ENCODE measurements at places on chromosomes 4 and X. TPM values are rescaled to one million over a fixed set of nuclear protein-coding genes. Genes with fewer than 3 reads are reported as not detected.

The TGIF2LX gene
- polyA plus RNA-seq: not detected

The EGF gene
- polyA plus RNA-seq: not detected

The UGT2B17 gene
- 229 TPM for polyA plus RNA-seq

The CXCL5 gene
- not detected for polyA plus RNA-seq

DNA sequence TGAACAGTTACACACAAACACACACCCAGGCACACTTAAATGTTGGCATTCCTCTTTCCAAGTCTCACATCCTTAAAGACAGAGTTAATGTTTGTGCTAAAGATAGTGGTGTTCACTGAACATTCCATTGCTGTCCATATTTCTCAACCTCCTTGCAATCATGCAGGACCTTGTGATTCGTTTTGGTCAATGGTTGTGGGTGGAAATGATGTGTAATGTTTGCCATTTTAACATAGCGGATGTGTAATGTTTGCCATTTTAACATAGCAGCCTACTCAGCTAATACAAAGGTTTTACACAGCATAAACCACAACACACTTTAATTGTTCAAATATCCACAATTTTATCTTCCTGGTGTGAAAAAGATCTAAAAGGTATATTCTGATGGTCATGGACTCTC, 93.9 kb downstream of the CEP44 start:
- H3K27me3 ChIP-seq: no peaks in the 10 kb centered on the region
- no peak overlapping the region for H3K27ac ChIP-seq
- H3K4me1 ChIP-seq: no peaks in the 10 kb centered on the region
- H3K36me3 ChIP-seq: no peaks in the 10 kb centered on the region

- no peak overlapping the region for H3K27ac ChIP-seq
- peak; percentile 36 for DNase-seq
- H3K4me3 ChIP-seq: no peak overlapping the region
- H3K4me1 ChIP-seq: no peaks in the 10 kb centered on the region
- H3K36me3 ChIP-seq: no peaks in the 10 kb centered on the region
Observed at GRCh38 chrX:48972220-48973164, 848 bp upstream of the KCND1 start.

- no peaks in the 10 kb centered on the region for H3K4me1 ChIP-seq
- no peak for DNase-seq
- no peaks in the 10 kb centered on the region for H3K36me3 ChIP-seq
- no peak overlapping the region for H3K4me3 ChIP-seq
Observed at GRCh38 chr4:126768338-126768737, 864.4 kb upstream of the INTU start.

GRCh38 chrX:37860721-37861120, 13.3 kb upstream of the DYNLT3 start:
- H3K36me3 ChIP-seq: no peaks in the 10 kb centered on the region
- DNase-seq: no peak
- H3K27me3 ChIP-seq: no peaks in the 10 kb centered on the region
- peaks cover 13% of the 10 kb centered on the region for H3K4me1 ChIP-seq
- H3K4me3 ChIP-seq: no peak overlapping the region

DNA sequence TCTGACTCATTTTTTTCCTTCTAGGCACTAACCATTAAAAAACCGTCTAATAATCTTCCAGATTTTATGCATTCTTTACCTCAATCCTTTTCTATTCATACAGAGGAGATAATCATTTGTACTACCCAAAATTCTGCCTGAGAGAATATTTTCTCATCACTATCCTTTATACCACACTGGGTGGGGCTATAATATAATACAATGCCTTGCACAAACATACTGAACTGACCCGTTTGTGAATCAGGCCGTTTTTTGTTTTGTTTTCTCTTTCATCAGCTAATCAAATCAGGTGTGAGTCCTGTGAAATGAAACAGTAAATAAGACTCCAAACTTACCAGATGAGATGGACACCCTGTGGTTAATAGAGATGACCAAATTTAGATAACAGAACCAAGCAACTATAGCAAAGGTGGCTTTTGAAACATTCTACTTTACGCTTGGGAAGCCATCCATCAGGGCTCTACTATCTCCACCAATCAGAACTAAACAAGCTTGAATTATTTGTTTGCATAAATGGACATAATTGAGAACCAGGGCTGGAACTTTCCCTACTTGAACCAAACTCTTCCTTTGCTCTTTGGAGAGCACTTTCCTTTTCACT, 573.0 kb downstream of the GABRG1 start:
- H3K27ac ChIP-seq: no peak overlapping the region
- H3K27me3 ChIP-seq: no peaks in the 10 kb centered on the region
- DNase-seq: no peak
- H3K4me3 ChIP-seq: no peak overlapping the region
- H3K36me3 ChIP-seq: no peaks in the 10 kb centered on the region

GRCh38 chrX:46198858-46199257, 346.4 kb downstream of the ZNF674 start:
- no peak for DNase-seq
- H3K27ac ChIP-seq: no peak overlapping the region
- H3K36me3 ChIP-seq: no peaks in the 10 kb centered on the region

DNA sequence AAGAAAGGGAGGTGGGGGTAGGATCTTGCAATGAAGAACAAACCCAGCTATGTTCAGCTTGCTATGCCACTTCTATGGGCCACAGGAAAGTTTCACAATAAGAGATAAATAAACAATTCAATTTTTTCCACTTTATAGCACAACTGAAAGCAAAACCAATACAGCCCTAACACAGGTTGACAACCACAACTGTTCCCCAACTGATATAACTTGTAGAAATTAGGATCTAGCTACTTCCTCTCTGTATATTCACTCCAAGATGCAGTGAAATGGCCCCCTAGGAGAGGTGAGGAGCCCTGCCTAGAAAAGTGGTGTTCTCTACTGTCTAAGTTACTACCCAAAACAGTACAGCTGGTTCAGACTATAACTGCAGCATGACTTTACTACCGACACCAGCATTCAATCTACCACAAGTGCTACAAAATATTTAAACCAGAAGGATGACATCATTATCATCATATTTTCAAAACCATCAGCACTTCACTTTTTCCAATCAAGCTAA, 77.0 kb downstream of the FBXW7 start:
- H3K4me1 ChIP-seq: peaks cover 10% of the 10 kb centered on the region
- H3K27me3 ChIP-seq: no peaks in the 10 kb centered on the region
- H3K36me3 ChIP-seq: no peaks in the 10 kb centered on the region
- no peak for DNase-seq
- no peak overlapping the region for H3K27ac ChIP-seq

- no peak overlapping the region for H3K27ac ChIP-seq
- no peaks in the 10 kb centered on the region for H3K27me3 ChIP-seq
- no peak overlapping the region for H3K4me3 ChIP-seq
- H3K4me1 ChIP-seq: no peaks in the 10 kb centered on the region
- no peaks in the 10 kb centered on the region for H3K36me3 ChIP-seq
- DNase-seq: no peak
Observed at GRCh38 chr4:186981161-186981560, 257.5 kb upstream of the FAT1 start.

DNA sequence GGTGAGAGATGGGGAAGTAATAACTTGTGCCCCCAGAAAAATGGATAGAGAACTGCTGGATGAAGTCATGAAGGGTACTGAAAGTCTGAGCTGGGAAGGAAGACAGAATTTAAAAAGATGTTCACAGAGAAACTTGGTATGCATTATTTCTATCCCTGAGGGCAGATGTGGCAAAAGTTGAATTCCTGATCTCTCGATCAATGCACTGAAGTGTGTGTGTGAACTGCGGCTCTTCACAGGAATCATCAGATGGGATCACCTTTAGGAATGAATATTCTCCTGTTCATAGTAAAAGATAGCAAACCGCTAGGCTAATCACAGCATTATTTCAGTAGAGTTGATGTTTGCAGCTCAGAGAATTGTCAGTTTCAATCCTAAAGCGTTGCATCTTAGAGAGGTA, 86.4 kb downstream of the ELOVL6 start:
- no peaks in the 10 kb centered on the region for H3K36me3 ChIP-seq
- H3K27ac ChIP-seq: no peak overlapping the region
- DNase-seq: no peak
- H3K27me3 ChIP-seq: no peaks in the 10 kb centered on the region
- H3K4me1 ChIP-seq: peaks cover 3% of the 10 kb centered on the region

DNA sequence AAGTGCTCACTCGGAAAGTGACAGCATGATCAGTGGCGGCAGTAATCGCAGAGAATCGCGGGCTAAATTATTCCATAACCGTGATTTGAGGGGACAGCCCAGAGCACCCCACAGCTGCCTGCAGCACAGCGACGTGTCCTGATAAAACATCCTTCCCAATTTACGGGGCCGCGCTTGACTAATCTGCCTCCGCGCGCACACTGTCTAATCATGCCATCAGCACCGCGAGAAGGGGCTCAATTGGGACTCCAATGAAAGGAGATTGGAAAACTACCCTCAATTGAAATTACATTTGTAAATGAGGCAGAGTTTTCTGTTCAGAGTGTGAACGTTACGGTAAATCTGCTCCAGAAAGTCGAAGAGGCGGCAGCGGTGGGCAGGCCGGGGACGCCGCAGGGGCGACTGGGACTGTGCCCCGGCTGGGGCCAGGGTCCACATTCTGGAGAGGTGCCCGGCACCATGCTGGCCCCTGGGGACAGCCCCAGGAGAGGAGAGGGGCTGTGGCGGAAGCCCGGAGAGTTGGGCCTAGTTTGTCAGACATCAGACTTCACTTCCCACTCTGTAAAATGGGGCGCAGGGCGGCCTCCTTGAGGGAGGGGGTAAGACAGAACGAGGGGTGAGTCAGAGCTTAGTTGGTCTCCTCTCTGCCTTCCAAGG, 107.7 kb downstream of the FAM53A start:
- no peak for DNase-seq
- H3K27me3 ChIP-seq: no peaks in the 10 kb centered on the region
- H3K27ac ChIP-seq: no peak overlapping the region
- no peak overlapping the region for H3K4me3 ChIP-seq
- H3K36me3 ChIP-seq: no peaks in the 10 kb centered on the region

DNA sequence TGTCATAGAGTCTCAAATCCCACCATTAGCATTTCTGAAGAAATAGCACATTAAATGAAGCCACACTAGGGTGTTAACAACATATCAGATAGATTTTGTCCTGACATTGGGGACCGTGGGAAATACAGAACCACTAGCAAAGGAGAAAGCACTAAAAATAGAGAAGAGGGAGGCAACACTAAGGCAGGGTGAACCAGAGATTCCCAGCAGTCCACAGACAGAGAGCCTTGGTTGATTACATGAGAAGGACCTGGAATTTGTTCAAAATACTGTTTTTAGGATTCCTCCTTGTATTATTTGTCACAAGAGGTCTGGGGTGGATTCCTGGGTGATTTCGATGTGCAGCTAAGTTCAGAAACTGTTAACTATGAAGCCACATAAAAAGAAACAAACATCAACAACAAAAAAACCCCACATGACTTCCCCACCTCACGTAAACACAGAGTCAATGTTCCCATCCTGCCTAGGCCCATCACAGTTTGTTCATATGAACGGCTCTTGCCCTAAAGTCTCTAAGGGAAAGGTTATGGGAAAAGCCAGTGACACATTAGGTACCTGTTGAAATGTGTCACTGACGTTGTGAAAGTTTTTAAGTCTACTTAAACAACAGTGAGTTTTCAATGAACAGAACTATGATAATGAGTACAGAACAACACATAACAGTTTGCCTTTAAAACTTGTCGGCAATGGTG, 23.6 kb upstream of the GRSF1 start:
- H3K27me3 ChIP-seq: no peaks in the 10 kb centered on the region
- DNase-seq: no peak
- no peaks in the 10 kb centered on the region for H3K36me3 ChIP-seq

DNA sequence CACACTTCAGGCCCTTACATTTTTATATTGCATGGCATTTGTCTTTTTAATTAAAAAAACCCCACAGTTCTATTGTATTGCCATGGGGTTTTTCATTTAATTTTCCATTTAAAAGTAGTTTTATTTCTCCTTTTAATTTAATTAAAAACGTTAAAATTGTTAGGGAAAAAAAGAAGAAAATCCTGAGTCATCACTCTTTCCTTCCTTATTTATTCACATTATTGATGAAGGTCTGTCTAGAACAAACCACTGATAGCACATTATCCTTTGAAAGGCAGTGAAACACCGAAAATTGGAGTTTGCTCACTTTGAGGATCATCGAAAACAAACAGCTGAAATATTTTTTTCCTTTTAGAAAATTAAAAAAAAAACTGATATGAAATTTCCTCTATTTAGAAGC, 759.7 kb upstream of the MAGEB2 start:
- H3K4me3 ChIP-seq: no peak overlapping the region
- no peaks in the 10 kb centered on the region for H3K27me3 ChIP-seq
- DNase-seq: no peak

DNA sequence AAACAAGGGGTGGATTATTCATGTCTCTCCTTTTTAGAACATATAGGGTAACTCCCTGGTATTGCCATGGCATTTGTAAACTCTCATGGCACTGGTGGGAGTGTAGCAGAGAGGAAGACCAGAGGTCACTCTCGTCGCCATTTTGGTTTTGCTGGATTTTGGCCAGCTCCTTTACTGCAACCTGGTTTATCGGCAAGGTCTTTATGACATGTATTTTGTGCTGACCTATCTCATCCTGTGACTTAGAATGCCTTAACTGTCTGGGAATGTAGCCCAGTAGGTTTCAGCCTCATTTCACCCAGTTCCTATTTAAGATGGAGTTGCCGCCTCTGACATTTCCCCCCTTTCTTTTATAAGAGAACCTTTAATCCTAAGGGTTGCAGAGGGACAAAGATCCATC, 45.8 kb downstream of the MGST2 start:
- H3K27ac ChIP-seq: no peak overlapping the region
- H3K4me1 ChIP-seq: no peaks in the 10 kb centered on the region
- H3K27me3 ChIP-seq: no peaks in the 10 kb centered on the region
- peaks cover 16% of the 10 kb centered on the region for H3K36me3 ChIP-seq
- no peak overlapping the region for H3K4me3 ChIP-seq

Measured in small intestine (tissue), 16 donors.